ENCODE measurements at places on chromosomes 1 and 21.

- no peak for DNase-seq
Measured at GRCh38 chr1:186848509-186849130, 19.9 kb downstream of the PLA2G4A start.

DNA sequence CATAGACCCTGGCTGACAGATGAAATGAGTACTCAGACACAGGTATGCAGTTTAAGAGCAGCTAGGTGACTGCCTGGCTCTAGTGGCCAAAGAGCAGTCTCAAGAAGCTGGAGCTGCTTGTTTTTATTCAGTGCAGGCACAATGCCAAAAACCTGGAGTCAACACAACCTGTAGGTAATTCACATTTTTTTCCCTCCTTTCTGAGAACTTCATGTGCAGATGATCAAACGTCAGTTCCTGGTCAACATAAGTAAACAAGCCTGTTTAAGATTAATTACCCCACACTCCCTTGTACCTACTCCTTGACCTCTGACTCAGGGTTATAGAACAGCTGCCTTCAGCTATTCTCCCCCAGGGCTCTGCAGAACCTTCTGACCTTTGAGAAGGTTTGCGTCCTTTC, 17.3 kb upstream of the ACADM start:
- no peak for DNase-seq

DNA sequence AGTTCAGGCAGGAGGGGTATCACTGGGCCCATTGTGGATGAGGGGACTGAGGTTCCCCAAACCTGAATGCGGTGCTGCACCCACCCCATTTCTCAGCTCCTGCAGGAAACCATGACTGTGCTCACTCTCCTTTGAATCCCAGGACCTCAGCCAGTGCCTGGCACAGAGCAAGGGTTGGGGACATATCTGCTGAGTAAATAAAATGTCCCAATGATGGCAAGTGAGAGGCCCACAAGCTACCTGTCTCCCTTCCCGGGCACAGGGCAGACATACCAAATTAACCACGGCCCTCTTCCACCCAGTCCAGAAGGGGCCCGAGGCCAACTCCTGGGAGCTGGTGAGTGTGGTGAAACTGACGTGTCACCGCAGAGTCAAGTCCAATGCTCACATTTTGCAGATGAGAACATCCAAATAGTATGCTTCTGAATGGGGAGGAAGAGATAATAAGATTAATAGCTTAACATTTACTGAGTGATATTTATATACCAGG, 97.6 kb downstream of the EPHB2 start:
- DNase-seq, result peak; percentile 60

DNA sequence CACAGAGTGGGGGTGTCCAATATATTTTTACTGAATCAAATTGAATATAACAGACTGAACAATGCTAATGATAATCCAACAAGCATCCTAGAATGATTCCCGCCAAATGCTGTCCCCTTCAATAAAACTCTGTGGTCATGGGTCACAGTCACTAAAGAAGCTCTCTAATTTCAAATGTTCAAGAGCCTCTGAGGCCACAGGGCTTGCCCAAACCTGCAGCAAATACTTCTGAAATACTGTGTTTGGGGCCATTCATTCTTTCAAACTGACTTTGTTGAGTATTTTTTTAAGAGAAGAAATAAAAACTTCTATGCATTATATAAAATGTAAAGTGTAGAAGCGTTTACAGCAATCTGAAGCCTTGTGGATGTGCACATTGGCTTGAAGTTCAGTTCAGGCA, 7.6 kb upstream of the BEND5 start:
- no peak for DNase-seq

DNA sequence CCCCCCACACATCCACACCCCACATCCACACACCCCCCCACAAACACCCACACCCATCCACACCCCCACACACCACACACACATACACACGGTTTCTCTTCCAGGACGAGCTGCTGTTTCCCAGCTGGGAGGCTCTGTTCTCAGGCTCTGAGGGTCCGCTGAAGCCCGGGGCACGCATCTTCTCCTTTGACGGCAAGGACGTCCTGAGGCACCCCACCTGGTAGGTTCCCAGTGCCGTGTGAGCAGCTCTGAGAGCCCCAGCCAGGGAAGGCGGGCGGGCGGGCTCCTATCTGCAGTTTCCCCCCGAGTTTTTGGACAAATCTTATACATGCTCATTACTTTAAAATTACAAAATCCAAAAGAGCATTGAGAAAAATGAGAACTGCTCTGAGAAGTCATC, 31.2 kb downstream of the SLC19A1 start:
- no peak for DNase-seq
